ENCODE measurements at places on chromosomes 3 and 15. TPM values are rescaled to one million over a fixed set of nuclear protein-coding genes. Genes with fewer than 3 reads are reported as not detected.

The PIGZ gene
- total RNA-seq: 0.23 TPM

The ZMYND10 gene
- 0.17 TPM for total RNA-seq

The LMAN1L gene
- total RNA-seq: not detected

The ABHD5 gene
- total RNA-seq: 28.4 TPM

The GOLGA8J gene
- total RNA-seq: not detected

The GRK7 gene
- total RNA-seq: not detected

The AP4E1 gene
- 16.4 TPM for total RNA-seq

The FEZF2 gene
- total RNA-seq: not detected

The RTP3 gene
- not detected for total RNA-seq

The GPR62 gene
- total RNA-seq: not detected

The KNL1 gene
- total RNA-seq: 43.4 TPM

The GOLGA8G gene
- not detected for total RNA-seq

The GOLGA8K gene
- total RNA-seq: not detected

The NDUFB5 gene
- total RNA-seq: 243 TPM

The SMAD6 gene
- total RNA-seq: 9.0 TPM

The PEX5L gene
- total RNA-seq: 1.5 TPM

The CYP8B1 gene
- not detected for total RNA-seq

The ERICH6 gene
- not detected for total RNA-seq

The CLDN16 gene
- 0.74 TPM for total RNA-seq

The CHRNA3 gene
- total RNA-seq: 3.5 TPM

The PARP15 gene
- under 0.01 TPM for total RNA-seq

The HCN4 gene
- not detected for total RNA-seq

The IGSF11 gene
- total RNA-seq: 0.11 TPM

The TM4SF18 gene
- total RNA-seq: 0.23 TPM

The IL17RE gene
- total RNA-seq: 0.18 TPM

The TRPM1 gene
- total RNA-seq: not detected

The ST8SIA2 gene
- 6.4 TPM for total RNA-seq

The MRPS11 gene
- total RNA-seq: 24.2 TPM

The ADGRG7 gene
- total RNA-seq: not detected

The TGM5 gene
- not detected for total RNA-seq

The SLC26A6 gene
- 11.3 TPM for total RNA-seq

The CPNE9 gene
- not detected for total RNA-seq

The ACP3 gene
- not detected for total RNA-seq

The ACKR4 gene
- not detected for total RNA-seq

The C3orf38 gene
- 17.1 TPM for total RNA-seq

The B3GNT5 gene
- total RNA-seq: 14.1 TPM

The MCTP2 gene
- total RNA-seq: 3.7 TPM

The ZBED2 gene
- total RNA-seq: 1.0 TPM

The EFCC1 gene
- total RNA-seq: not detected

The GOLGA8H gene
- total RNA-seq: 1.6 TPM

The SPINK8 gene
- not detected for total RNA-seq

The CCR9 gene
- not detected for total RNA-seq

The ZKSCAN7 gene
- total RNA-seq: 2.1 TPM

The FAM227B gene
- 4.6 TPM for total RNA-seq

The MYRIP gene
- total RNA-seq: not detected

The CCDC9B gene
- 5.4 TPM for total RNA-seq

The CLCN2 gene
- 4.7 TPM for total RNA-seq

The THBS1 gene
- total RNA-seq: 567 TPM

The RAF1 gene
- 56.3 TPM for total RNA-seq

The SEMA3B gene
- total RNA-seq: 5.0 TPM
